Retinal pigment epithelial cell (primary cell): ENCODE measurements at places on chromosomes 4 and X.

GRCh38 chrX:100829730-100830129 is 9.5 kb downstream of the CSTF2 start:
- DNase-seq: no peak

- DNase-seq: no peak
Observed at GRCh38 chr4:85500110-85500867, 25.3 kb downstream of the ARHGAP24 start.

- DNase-seq: no peak
Observed at GRCh38 chr4:41750121-41750625, 1.6 kb upstream of the PHOX2B start.

DNA sequence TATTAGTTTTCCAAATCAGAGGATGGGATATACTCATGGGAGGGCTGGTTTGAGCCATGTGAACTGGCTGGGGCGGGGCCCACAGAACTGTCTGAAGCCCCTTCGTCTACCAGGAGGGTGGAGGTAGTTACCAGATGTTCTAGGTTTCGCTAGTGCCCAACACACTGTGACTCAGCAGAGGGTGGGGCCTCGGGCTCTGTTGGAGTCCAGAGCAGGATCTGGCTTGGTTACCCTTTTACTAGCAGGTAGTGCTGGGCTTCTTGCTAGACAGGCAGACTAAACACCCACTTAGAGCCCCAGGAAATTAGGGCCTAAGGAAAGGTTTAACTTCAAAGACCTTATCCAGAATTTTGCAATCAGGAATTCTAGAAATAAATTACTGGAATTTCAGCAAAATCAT is 56.2 kb upstream of the CHRDL1 start:
- DNase-seq: no peak

DNA sequence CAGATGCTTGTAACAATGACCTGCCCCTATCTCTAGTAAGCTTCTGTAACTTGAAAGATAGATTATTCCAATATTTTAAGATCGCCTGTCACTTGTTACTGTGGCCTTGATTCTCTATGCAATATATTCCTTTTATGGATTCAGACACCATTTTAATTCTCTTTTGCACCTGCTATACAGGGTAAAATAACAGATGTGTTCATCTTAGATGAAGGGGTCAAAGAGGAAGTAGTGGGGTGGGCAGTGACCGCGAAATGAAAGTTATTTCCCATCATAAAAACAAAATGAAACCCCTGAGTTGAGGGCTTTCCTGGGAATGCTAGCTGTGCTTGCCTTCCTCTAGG is 175.9 kb downstream of the TSPAN5 start:
- no peak for DNase-seq

GRCh38 chrX:152817078-152817764 is 13.3 kb downstream of the CETN2 start:
- DNase-seq: no peak
